GM12864 (cell line): ENCODE measurements at places on chromosomes 11 and 22.

GRCh38 chr22:29463629-29464028, 16.4 kb upstream of the NEFH start:
- no peak for DNase-seq

DNA sequence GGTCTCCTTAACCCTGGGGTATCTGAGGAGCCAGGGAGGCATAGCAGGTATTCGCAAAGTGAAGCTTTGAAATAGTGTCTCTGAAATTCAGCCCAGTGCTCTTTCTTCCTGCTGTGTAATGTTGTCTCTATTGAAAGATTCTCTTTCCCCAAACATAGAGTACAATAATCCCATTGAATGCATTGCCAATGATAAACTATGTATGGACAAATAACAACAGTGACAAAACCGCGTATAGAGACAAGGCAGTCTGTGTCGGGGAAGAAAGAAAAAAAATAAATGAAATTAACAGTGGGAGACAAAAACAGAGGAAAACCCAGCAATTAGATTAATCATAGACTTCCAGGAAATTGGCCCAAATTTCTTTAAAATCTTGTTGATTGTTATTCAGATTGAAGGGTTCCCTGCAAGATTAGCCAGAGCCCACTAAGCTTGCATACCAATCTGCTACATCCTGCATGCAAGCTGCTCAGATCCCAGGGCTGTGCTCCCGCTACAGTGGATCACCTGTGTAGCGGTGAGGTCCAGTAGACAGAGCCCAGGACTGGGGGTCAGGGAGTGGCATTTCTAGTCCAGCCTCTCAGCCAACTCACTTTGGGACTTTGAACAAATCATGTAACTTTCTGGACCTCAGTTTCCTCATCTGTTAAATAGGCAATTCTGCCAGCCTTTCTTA, 492.8 kb downstream of the INSC start:
- DNase-seq: no peak

GRCh38 chr11:11430431-11430830, 77.4 kb upstream of the CSNK2A3 start:
- no peak for DNase-seq

GRCh38 chr22:30601464-30601863, 5.5 kb upstream of the TCN2 start:
- DNase-seq: no peak

DNA sequence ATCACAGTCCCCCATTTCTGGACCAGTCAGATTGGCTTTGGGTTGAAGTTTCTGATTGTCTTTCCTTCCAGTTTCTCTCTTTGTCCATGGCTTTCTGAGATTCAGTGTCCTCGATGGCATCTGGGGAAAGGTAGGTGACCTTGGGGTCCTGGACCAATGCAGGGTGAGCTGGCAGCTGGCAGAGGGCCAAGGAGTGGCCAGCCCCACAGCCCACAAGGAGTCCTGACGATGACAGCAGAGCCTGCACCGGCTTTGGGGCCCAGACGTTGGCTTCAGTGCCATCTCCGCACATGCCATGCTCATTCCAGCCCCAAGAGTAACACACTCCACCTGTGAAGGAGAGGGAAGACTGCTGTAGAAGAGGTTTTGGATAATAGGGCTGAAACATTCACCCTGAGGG, 53.5 kb downstream of the KCNC1 start:
- DNase-seq: no peak

DNA sequence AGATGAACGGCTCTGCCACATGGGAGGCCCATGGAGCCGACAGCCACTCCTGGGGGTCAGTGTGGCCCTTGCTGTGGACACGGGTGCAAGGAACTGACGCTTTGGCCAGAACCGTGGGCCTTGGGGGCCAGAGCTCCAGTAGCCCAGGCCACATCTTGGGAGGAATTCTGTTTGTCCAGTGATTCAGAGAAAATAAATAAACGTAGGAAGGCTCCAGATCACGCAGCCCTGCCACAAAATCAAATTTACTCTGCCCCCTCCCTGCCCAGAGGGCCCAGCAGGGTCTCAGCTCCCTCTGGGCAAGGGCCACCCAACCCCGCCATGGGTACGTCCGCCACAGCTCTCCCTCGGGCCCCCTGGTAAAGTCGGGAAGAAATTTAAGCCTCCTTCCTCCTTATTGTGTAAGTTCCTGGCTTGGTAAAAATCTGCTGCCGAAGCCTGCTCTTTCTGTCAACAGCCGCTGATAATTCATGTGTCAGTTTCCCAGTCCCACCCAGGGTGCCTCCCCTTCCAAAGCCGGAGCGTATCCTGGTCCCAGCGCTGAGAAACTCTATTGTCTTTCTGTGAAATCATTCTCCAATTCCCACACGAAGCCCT, 6.9 kb upstream of the MUC5AC start:
- DNase-seq: no peak

DNA sequence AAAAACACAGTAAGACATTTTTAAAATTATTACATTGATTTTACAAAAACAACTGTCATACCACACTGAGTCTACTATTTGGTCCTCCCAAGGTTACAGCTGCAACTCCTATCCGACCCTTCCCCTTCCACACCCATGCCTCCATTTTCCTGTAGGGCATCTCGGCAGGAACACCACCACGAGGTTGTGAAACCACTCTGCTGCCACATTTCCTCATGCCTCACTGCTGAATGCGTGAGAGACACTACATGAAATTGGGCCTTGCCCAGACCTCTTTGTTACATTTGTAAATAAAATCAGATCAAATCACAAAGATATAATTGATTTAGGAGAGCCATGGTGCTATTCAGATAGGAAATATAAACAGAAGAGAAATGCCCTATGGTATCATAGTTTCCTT, 2.0 kb downstream of the ARHGAP32 start:
- DNase-seq: no peak

GRCh38 chr11:47572715-47573255, 6.0 kb downstream of the KBTBD4 start:
- DNase-seq: no peak

DNA sequence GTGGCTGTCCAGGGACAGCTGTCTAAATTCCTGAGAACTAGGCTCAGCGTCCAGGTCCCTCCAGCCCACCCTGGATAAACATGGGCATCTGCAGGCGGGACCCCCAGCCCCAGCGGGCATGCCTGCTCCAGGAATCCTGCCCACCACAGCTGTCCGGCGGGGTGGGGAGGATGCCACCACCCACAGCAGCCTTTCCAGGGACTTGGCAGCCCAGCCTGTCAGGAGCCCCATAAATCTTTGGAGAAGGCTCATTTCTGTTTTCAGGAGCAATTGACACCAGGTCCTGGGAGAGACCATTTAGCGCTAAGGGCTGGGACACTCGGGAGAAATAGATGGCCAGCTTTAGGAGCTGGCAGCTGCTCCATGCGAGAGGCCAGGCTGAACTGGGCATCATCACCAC, 358.9 kb downstream of the CADM1 start:
- no peak for DNase-seq

DNA sequence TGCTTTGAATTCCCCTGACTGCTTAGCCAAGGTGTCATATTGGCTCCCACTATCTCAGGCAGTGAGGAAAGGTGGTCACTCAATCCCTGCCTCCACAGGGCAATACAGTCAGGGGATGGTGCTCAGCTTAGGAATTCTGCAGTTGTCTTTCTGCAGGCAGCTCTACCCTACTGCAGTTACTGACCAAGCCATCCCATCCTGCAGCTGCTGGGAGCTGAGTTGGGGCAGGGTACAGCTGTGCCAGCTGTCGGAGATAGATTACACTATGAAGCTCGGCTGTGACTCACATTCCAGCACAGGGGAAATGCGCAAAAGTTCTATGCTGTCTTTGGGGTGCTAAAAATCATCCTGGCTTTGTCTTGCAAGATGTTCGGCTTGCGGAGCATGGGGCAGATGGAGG, 4.4 kb upstream of the DAGLA start:
- DNase-seq: no peak

GRCh38 chr22:36443198-36443770, 38.2 kb downstream of the TXN2 start:
- DNase-seq: no peak

GRCh38 chr22:23212061-23213021, 32.0 kb downstream of the BCR start:
- DNase-seq: no peak

GRCh38 chr22:36795633-36796032, 19.7 kb upstream of the IFT27 start:
- no peak for DNase-seq

DNA sequence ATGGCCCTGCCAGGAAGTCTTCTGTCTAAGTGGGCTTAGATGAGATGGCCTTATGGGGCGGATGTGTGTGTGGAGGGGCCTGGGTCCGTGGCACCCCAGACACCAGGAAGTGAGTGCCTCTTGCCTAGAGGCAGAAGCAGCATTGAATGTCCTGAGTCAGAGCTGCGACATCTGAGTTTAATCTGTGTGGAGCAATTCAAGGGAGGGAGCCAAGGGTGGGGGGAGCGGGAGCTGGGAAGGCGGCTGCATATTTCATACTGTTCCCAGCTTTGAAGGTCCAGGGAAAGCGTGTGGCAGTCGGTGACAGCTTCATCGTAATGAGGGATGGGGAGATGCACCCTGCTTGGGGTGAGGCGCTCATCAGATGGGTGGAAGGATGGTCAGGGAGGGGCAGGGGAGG, 73.5 kb upstream of the THY1 start:
- no peak for DNase-seq

- DNase-seq: no peak
Measured at GRCh38 chr11:91869686-91870085, 354.9 kb upstream of the FAT3 start.

GRCh38 chr11:128424271-128424711, 163.1 kb downstream of the ETS1 start:
- no peak for DNase-seq

DNA sequence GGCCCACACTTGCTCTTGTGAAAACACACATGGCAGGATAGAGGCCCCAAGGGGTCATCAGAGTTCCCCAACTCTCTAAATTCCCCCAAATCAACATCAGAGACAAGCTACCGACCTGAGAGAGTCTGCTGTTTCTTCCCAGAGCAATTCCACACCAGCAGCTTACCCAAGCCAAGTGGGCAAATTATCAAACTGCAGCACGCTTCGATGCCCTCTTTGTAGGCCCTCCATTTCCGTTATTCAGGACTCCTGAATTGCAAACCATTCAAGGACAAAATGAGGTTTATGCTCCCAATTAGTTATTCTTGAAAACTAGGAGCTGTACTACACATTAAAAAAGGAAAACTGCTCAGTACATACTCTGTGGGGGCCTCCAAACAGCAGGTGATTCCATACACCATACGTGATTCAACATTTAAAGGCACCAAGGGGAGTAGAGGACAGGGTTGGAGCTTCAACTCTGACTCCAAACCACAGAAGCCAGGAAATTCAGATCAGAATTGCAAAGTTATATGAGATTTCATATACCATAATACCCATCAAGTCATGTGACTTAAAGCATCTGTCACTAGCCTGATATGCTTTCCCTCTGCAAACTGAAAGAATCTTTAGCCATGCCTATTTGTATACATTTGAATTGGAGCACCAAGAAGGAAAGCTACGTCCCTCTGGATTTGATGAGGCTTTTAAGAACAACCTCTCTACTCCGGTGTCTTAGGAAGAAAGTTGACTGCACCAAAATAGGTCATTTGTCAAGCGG, 234.8 kb downstream of the CADM1 start:
- no peak for DNase-seq

- no peak for DNase-seq
Measured at GRCh38 chr11:73451896-73452295, 75.7 kb downstream of the RELT start.

GRCh38 chr11:10398525-10398924, 56.5 kb upstream of the AMPD3 start:
- DNase-seq: no peak

- no peak for DNase-seq
Measured at GRCh38 chr11:120340529-120340928, 4.3 kb downstream of the ARHGEF12 start.

DNA sequence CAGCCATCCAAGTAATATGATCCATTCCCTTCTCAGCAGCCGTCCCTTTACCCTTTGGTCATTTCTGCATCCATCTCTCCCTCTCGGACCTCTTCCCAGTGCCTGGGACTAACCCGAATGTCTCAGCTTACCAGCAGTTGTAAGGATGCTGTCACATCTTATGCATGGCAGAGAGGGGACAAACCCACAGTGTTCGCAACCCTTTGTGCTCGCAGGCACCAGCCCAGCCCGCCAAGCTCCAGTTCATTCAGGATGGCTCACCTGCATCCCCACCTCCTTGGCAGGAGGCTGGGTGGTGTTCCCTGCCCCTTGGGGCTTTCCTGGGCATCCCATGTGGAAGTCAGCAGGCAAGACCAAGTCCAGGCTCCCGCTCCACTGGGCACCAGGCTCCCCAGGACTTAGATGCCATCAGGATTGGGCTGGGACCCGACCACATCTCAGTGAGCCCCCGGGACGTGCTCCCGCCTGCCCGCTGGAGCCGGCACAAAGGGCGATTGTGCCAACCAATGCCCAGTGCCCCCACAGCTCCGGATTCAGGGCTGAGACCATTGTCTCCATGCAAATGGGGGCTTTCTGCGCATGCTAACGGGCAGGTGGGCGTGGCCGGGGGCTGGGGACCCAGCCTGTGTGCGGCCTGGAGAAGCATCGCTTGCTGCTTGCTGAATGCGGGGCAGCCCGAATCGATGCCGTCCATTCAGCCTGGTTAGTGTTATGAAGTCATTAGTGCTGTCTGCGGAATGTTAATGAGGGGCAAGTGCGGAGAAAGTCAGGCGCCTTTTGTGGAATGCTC, 108.6 kb downstream of the KCNQ1OT1 start:
- no peak for DNase-seq

GRCh38 chr11:66136752-66137123, 66.7 kb downstream of the PACS1 start:
- no peak for DNase-seq

- DNase-seq: no peak
Measured at GRCh38 chr22:35333220-35333619, 33.5 kb downstream of the TOM1 start.

- DNase-seq: no peak
Measured at GRCh38 chr22:26461188-26461810, 22.3 kb downstream of the HPS4 start.

DNA sequence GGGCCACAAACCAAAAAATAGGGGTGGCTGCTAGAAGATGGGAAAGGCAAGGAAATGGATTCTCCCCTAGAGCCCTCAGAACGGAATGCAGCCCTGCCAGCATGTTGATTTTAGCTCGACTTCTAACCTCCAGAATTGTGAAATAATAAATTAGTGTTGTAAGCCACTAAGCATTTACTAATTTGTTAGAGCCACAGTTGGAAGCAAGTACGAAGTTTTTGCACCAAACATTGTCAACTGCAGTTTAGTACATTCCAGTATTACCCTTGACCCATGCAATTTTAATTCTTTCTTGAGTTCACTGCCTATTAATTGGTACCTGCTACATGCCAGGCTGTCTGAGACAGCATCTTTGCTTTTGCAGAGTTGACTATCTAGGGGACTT, 32.2 kb downstream of the PARVA start:
- no peak for DNase-seq

DNA sequence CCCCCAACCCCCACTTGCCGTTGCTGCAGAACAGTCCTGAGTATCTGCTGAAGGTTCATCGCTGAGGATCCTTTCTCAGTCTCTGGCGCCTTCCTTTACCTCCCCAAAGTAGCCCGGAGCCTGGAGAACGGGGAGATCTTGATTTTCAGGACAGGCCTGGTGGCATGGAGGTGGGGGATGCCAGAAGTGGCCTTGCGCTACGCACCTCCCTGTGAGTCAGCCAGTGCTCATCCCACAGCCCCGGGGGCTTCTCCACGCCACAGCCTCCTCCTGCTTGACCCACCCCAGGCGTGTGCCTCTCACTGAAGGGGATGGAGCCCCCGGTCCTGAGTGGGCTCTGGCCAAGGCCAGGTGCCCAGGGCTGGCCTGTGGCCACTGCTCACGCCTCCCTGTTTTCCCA, 339.6 kb downstream of the TBC1D22A start:
- DNase-seq: no peak
